ENCODE measurements at places on chromosomes 6 and 20.

DNA sequence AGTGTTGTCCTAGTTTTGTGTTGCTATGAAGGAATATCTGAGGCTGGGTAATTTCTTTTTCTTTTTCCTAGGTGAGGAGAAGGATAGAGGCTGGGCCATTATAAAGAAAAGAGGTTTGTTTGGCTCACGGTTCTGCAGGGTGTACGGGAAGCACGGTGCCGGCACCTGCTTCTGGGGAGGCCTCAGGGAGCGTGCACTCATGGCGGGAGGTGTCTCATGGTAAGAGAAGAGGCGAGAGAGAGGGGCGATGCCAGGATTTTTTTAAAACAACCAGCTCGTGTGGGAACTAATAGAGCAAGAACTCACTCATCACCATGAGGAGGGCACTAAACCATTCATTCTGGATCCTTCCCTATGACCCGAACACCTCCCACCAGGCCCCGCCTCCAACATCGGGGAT is 14.2 kb upstream of the NPBWR2 start:
- DNase-seq = no peak

- no peak for DNase-seq
These were observed 118.4 kb downstream of the FARS2 start for GRCh38 chr6:5379647-5380242.

- DNase-seq = no peak
These were observed 14.6 kb upstream of the STK35 start for GRCh38 chr20:2086980-2087377.

DNA sequence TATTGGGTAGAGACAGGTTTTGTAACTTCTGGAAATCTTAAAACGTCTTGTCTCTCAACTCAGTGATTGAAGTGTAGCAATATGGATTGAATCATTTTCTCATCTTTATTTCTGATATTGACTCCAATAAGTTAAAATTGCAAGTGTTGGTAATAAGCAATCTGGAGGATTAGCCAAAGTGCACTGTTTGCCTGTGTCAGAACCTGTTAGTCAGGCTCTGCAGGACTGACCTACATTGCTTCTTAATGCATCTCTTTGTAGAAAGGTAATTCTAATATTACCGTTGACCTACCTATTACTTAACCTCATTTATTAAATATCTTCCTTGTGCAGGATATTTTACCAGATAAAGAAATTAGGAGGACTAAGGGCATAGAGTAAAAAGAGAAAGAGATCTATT is 484.0 kb upstream of the CITED2 start:
- no peak for DNase-seq

DNA sequence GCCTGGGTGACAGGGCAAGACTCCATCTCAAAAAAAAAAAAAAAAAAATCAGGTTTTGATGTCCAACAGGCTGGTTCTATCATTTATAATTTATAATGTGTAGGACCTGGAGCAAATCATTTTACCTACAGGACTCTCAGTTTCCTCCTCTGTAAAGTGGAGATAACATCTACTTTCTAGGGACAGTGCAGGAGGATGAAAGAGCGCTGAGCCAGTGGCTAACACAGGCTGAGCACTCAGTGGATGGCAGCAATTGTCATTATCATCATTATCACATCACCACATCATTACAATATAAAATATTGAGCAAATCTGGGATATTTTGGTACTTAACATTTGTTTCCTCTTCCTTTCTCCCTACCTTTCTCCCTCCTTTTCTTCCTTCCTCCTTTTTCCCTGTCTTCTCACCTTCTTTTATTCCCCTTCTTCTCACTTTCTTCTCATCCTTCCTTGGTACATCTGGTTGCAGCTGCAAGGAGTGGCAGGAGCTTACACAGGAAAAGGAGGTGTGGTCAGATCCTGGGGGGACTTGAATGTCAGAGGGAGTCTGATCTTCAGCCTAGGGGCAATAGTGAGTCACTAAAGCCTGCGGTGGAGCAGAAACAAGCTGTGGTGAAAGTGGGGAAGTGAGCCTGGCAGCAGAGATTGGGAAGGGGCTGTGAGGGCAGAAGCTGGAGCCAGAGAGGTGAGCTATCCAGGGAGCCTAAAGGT is 24.6 kb upstream of the CTNNBL1 start:
- DNase-seq = no peak

DNA sequence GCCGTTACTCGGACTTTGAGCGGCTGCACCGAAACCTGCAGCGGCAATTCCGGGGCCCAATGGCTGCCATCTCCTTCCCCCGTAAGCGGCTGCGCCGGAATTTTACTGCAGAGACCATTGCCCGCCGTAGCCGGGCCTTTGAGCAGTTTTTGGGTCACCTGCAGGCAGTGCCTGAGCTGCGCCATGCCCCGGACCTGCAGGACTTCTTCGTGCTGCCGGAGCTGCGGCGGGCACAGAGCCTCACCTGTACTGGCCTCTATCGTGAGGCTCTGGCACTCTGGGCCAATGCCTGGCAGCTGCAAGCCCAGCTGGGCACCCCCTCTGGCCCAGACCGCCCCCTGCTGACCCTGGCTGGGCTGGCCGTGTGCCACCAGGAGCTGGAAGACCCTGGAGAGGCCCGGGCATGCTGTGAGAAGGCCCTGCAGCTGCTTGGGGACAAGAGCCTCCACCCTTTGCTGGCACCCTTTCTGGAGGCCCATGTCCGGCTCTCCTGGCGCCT is 7.2 kb downstream of the SNX21 start:
- DNase-seq = no peak

GRCh38 chr6:7650878-7651277 is 60.9 kb downstream of the SNRNP48 start:
- DNase-seq = no peak

- DNase-seq = no peak
These were observed 24.5 kb downstream of the CST8 start for GRCh38 chr20:23515250-23515939.

- no peak for DNase-seq
These were observed 26.1 kb upstream of the ZNF831 start for GRCh38 chr20:59137532-59137931.

GRCh38 chr6:135004399-135004798 is 50.2 kb downstream of the HBS1L start:
- no peak for DNase-seq

DNA sequence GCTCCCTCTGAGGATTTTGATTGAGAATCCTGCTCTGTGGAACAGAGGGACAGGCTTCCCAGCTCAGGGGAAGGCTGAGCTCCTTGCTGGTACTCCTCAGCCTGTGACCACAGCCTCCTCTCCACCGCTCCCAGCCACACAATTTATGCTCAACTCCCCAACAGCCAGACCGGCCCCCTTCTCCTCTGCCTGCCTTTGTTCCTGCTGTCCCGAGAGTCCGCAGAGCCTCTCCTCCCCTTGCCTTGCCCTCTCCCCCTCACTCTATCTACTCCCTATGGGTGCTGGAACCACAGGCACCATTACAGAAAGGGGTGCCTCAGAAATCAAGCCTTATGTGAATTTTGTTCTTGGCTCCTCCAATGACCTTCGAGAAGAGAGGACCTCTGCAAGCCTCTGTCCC is 15.9 kb downstream of the MAP1LC3A start:
- no peak for DNase-seq

GRCh38 chr6:141541581-141542324 is 591.0 kb upstream of the GJE1 start:
- no peak for DNase-seq

DNA sequence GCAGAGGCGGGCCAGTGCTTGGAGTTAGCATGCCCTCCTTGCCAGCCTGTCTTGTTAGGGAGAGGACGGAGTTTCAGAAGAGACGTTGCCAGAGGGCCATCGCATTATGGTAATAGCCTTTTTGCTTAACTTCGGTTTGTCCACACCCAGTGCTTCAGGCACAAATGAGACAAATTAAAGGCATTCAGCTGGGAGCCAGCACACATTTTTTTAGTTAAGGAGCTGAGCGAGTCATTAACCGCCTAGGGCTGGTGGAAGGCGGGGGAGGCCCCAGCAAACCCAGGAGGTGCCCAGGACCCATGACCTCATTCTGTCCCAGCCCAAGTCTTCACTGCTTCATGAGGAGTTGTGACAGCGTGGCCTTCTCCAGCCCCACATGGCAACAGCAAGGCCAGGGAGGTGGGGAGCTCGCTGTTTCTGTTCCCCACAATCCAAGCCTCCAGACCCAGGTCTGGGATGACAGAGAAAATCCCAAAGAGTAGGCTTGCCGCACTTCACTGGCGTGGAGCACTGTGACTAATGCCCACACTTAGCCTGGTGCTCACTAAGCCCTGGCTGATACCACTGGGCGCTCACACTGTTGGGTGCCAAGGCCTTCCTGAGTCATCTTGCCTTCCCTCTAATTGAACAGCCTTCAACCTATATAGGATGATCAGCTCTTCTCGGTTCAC is 237.1 kb downstream of the ANKRD60 start:
- DNase-seq = no peak

- DNase-seq = no peak
These were observed 30.9 kb downstream of the MKKS start for GRCh38 chr20:10402938-10403608.

- peak; percentile 52 for DNase-seq
These were observed 659 bp downstream of the SLC35F1 start for GRCh38 chr6:117907601-117908245.

GRCh38 chr20:43799741-43800140 is 72.9 kb upstream of the GTSF1L start:
- DNase-seq = no peak

DNA sequence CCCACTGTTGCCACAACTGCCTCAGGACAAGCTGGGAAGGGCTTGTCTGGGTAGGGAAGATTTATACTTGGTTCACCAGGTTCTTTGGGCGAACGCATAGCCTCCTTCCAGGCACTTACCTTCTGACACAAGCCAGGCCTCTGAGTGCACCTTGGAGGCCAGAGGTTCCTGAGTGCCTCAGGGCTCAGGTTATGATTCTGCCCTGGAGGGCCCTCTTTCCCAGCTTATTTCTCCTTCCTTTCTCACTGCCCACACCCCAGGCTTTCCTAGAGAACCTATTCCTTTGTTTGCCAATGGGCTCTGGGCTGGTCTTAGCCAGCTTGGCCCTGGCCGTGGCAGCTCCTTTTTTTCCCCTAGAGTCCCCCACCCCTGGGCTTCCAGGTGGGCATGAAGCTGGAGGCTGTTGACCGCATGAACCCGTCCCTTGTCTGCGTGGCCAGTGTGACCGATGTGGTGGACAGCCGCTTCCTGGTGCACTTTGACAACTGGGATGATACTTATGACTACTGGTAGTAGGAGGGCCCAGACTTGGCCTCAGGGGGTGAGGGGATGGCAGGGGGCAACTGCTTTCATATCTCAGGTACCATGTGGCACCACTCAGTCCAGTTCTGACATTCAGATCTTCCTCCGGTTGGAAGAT is 25.0 kb downstream of the L3MBTL1 start:
- DNase-seq = no peak

DNA sequence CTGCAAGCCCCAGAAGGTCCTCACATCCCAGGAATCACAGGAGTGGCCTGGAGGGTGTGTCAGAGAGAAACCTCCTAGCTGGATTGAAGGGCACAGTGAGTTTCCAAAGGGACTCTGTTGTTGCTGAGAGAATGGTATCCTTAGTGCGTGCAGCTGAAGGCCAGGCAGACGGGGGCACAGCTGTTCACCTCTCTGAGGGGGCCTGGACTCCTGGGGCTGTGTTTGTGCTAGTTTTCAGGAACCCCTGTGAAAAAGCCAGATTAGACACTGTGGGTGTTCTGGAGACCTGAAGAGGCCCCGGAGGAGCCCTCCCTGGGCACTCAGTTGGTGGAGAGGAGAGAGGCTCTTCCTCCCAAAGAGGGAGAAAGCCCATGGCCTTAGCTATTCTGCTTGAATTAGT is 223.4 kb downstream of the FARS2 start:
- no peak for DNase-seq

GRCh38 chr6:81752921-81753710 is 635 bp upstream of the TENT5A start:
- DNase-seq = peak; percentile 93

- no peak for DNase-seq
These were observed 172.4 kb upstream of the MYLIP start for GRCh38 chr6:15956205-15957106.

DNA sequence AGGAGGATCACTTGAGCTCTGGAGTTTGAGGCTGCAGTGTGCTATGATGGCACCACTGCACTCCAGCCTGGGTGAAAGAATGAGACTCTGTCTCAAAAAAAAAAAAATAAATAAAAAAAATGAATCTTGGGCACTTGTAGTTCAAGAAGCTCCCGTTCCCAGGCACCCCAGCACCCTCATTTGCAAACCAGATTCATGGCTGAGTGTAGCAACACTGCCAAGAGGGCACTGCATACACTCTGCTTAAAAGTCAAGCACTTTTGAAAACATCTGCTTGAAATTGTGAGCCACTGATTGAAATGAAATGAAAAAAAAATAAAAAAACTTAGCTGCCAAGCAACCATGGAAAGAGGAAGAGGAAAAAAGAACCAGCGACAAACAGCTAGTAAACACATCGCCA is 124.7 kb upstream of the SASH1 start:
- DNase-seq = no peak

DNA sequence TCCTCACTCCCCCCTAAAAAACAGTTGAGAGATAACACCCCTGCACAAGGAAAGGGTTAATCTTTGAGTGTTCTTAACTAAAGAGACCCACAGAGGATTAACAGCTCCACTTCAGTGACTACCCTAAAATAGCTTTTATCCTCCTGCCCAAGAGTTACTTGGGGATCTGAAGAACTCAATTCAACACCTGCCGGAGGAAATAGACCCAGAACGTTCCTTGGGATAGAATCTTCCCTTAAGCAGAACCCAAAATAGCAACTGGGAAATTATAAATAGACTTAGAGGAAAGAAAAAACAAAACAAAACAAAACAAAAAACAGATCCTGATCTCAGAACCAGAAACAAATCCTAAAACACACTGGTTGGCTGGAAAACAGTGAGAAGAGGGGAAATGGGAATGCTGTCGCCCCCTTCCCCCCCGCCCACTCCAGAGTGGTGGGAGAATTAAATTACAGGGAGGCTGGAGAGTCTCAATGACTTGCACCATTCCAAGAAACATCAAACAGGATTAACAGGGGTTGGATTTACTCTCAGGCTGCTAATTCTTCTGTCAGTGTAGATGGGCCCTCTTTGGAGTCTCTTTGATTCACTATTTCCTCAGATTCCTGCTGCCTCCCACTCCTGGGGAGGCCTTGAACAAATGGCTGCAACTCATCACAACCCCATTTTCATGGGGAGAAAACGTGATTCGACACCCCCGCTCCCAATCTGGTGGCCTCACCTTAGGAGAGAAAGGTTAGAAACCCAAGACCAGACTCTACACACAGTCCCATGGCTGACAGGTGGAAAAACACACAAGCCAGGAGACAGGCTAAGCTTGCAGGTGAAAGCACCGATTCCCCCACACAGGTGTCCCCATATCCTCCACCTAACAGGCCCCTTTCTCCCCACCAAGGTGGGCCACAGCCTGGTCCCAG is 1.4 kb downstream of the PLAGL2 start:
- DNase-seq = no peak

DNA sequence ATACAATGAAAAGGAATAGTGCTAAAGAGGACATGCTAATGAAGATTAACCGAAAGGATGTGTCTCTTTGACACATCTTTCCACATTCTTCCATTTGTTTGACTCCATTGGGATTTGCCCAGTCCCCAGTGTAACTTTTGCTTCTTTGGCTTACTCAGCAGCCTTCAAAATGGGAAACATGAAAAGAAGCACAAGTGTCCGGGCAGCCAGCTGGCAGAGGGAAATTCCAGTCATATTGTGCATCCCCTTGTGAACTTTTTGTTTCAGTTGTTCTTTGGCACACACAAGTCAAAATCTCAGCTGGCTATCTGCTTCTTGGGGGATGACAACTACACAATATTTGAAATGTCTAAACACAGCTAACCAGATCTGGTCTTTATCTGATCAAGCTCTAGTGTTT is 157.4 kb downstream of the OGFRL1 start:
- DNase-seq = no peak
